ENCODE measurements at places on chromosomes 2 and 18. TPM values are rescaled to one million over a fixed set of nuclear protein-coding genes. Genes with fewer than 3 reads are reported as not detected.

The ST3GAL5 gene
- 20.4 TPM for total RNA-seq

The SULT1C4 gene
- 2.7 TPM for total RNA-seq

The ALK gene
- not detected for total RNA-seq

The SERPINB4 gene
- not detected for total RNA-seq

The AMER3 gene
- not detected for total RNA-seq

The RUFY4 gene
- total RNA-seq, result 0.14 TPM

DNA sequence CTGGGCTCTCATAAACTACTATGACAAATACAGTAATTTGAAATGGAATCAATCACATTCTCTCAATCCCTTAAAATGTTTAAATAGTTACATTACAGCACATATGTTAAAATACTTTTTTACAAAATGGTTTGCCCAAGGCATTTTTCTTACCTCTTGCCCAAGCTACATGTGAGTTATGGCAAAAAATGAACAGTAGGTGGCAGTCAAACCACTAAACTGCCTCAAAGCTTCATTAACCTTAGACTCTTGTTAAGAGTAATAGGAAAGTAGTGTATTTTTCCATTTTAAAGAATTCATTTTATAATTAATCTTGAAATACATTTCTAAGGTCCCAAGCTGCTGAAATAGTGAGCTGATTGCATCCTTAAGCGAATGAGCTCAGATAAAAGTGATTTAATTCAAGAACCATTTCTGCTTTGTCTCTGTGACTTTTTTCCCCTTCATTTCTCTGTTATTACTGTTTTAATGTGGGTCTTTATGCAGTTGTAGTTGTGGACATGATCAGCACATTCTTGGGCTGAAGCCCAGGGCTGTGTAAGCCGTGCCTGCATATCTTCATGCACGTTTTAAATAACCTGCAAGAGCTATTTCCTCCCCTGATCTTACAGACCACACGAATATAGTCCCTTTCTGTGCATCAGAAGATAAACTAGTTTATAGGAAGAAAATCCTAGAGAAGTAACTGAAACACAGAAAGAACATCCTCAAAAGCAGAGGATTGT is 311.8 kb downstream of the LNPK start:
- DNase-seq, result no peak

- DNase-seq, result no peak
These were observed 3.4 kb downstream of the TET3 start for GRCh38 chr2:73987948-73988700.

DNA sequence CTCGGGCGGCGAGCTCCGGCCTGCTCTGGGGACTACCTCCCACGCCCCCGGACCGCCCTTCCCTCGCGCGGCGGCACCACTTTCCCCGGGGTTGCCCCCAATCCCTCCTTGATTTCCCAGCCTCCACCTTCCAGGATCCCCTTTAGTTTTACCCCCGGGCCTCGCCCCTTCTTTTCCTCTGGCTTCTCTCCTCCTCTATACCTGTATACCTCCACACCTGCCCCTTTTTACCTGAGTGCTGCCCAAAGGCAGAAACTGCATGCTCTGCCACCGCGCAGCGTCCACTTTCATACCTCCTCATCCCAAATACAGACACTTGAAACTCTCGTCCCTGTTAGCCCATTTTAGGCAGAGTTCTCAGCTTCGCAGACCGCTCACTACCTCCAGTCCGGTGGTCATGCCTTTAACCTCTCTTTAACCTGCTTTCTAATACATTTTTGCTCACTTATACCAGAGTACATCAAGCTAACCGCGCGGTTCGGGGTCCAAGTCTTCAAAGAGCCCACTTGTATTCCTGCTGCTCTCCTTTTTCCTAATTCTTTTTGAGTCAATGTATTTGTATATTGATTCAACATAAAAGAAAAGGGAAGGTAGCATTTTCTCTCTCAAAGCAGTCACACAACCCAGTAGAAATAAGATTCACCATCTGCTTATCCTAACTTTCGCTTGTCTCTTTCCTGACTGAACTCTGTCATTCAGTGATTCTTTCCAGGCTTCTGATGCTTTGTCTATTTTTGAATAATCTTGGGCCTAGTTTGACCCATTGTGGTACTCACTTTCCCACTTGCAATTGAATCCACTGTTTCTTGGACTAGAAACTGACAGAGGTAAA is 901 bp downstream of the SPOPL start:
- DNase-seq, result no peak

DNA sequence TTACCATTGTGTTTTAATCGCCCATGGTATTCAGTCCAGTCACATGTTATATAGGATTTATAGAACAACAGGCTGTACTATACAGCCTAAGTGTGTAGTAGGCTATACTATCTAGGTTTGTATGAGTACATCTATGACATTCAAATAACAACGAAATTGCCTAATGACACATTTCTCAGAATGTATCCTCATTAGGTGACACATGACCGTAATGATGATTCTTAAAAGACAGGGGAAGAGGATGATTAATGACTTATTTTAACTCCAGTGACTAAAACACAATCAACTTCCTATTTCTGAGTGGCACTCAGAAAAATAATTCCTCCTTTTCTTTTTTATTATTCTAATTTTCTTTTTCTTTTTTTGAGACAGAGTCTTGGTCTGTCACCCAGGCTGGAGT is 63.0 kb upstream of the ACSL3 start:
- DNase-seq, result no peak

DNA sequence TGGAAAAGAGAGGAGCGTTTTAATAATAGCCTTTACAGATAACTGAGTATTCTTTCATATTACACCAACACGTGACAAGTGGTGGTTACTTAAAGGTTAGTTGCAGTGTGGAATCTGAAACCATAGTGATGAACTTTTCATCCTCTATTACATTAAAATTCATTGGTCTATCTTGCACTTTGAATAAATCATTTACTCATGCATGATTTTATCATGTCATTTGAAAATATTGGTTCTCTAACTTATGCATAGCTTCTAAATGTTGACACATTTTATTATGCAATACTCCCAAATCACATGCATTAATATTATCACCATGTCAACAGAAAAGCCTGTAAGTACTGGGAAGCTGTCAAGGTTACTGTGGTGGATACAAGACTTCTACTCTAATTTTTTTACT is 1432.2 kb downstream of the LRP1B start:
- DNase-seq, result no peak

- DNase-seq, result no peak
These were observed 889 bp downstream of the ANKRD29 start for GRCh38 chr18:23661735-23662308.

- no peak for DNase-seq
These were observed 26.3 kb upstream of the CASP8 start for GRCh38 chr2:201233812-201234662.

- no peak for DNase-seq
These were observed 56.2 kb upstream of the FOSL2 start for GRCh38 chr2:28336264-28336980.

GRCh38 chr18:26051843-26052242 is 38.6 kb downstream of the SS18 start:
- DNase-seq, result no peak

DNA sequence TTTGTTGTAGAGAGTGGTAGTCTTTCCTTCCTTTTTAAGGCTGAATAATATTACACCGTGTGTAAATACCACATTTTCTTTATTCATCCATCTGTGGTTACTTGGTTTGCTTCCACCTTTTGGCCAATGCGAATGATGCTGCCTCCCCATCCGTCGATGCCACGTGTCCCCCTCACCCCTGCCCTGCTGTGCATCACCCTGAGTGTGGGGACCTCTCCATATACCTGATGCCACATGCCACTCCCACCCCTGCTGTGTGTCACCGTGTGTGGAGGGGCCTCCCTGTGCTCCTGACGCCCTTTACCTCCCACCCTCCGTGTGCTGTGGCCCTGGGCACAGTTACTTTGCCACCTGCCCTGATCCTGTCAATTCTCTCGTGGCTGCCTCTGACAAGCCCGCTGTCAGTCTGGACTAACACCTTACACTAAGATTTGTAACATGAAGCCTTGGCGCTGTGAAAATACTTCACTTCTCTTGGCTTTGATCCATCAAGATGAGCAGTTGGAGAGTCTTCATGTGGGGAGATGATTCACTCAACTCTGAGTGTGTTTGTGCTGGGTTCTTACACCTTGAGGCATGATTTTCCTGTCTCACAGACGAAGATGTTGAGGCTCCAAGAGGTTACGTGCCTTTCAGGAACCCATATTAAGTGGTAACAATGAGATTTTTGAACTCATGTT is 234.0 kb downstream of the ZNF407 start:
- no peak for DNase-seq

DNA sequence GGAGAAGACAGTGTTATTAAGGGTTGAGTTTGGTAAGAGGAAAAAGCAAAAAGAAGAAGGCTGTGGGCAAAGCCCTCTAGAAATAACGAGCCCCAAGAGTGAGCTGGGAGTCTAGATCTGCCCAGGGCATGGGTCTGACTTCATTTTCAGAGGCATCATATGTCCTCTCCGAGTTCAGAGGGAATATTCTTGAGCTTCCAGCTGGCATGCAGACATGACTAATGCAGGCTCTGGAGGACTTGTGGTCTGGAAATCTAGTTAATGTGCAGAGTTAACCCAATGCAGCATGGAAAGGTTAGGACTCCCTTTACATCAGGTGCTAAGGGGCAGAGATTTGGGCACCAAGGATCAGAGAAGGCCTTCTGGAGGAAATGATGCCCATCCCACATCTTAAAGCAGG is 7.3 kb downstream of the ACMSD start:
- no peak for DNase-seq

- no peak for DNase-seq
These were observed 15.4 kb downstream of the PECR start for GRCh38 chr2:216066230-216066629.

DNA sequence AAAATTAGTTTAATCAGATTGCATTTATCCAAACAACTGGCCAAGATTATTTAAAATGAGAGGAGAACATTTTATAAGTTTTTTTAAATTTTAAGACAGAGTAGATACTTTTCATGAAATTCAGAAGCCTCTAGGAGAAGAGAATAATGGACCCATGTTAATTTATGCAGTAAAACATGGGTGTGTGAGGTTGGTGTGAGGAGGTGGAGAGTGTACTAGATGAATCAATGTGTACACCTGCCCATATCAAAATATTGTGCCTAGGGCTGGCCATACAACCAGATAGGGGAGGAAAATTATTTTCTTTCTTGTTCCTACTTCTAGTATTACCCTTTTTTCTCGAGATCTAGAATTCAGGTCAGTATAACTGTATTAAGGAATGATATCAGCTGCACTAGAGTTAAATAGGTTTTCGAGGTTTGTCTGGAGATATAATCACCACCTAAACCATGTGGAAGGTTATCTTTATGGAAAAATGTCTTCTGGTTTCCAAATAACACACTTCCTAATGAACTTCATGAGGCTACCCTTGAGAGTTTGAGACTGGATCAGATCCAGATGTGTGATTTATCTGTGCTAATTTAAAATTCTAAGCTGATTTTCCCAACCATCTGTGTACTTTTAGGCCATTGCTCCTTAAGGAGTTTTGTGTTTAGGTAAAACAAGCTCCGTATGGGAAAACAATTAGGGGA is 37.6 kb downstream of the TMEM178A start:
- DNase-seq, result no peak

- DNase-seq, result no peak
These were observed 298.2 kb upstream of the COL3A1 start for GRCh38 chr2:188676010-188676400.

GRCh38 chr18:3016585-3017297 is 3.8 kb upstream of the LPIN2 start:
- no peak for DNase-seq

Data from posterior vena cava (tissue), 2 donors.